NCI-H1092 (cell line): ENCODE measurements at places on chromosomes 7 and 10.
A peak's percentile ranks its signal among the peaks of the same experiment; 100 is the strongest.

GRCh38 chr7:143321734-143322133, 5.8 kb downstream of the CLCN1 start:
- no peak for DNase-seq

DNA sequence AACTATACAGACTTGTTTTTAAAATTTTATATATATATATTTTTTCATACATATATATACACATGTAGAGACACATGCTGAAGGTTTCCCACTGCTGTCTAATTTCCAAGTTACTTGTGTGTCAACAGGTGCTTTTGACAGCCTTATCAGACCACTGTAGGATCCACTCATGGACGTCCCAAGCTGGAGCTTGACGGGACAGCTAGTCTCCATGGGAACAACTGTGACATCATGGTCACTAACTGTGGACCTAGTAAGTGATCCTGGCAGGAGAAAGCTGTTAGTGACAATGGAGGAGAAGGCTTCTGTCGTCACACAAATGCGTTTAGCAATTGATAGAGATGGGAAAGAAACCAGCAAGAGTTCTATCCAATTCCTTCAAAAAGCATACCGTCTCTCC, 60.2 kb upstream of the DDC start:
- DNase-seq: no peak

- DNase-seq: no peak
Observed at GRCh38 chr10:86657011-86657395, 2.7 kb downstream of the OPN4 start.

- peak; percentile 18 for DNase-seq
Observed at GRCh38 chr7:146129296-146129695, 12.7 kb downstream of the CNTNAP2 start.

DNA sequence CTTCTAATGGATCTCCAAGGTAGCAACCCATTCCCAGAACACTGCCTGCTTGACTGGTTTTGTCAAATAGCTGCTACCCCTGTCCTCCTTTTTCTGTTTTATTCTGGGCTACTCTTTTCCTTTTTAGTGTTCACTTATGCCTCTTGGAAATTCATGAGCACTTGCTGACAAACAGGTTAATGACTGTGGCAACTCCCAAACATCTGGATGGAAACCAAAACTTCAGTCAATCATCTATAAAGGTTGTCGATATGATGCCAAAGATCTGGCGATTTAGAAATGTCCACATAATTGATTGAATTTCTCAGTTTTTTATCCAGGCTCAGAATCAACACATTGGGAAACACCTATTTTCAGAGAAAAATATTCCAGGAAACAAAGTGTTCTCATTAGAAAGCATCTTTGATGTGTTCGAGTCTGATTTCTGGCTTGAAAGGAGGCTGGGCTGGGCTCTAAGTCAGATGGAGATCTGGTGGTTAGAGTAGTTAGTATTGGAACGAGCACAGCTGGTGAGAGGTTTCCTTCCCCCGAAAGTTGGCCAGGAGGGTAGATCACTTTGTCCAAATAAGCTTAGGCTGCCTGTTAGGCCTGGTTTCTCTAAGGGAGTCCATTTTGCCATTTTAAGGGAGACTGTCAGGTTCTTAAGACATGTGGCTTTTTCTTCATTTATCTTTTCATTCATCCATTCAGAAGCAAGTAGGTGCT, 17.8 kb downstream of the PAX2 start:
- no peak for DNase-seq

DNA sequence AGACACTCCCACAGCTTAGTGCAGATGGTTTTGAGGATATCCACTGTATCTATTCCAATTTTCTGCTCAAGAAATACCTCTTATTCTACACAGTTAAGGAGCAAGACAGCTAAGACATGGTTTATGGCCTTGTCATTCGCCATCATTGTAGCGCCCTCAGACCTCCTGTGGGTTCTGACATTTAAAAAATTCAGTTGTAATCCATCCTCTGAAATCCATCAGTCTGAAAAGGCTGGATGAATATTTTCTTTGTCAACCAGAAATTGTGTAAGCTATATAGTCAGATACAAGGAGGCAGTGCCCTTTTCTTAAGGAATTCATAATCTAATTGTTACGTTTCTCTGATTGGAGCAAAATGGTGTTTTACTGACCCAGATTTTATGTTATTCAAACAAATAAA, 353.6 kb downstream of the GALNT17 start:
- DNase-seq: no peak

DNA sequence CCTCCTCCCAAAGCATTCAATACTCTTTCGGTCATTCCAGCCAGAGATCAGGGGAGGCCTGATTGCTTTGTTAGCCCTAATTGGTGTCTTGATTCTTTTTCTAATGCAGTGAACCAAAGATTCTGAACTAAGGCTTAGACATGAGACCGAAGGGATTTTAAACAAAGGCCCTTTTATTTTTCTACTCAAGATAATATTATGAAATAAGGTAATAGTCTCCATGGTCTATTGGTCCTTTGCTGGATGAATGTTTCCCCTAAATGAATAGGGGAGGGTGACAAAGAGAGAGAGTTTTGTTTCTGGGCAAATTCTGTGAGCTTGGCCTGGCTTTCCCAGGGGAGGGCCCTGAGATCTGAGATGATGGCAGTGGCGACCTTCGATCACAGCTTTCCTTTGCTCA, 449.1 kb downstream of the TYW1 start:
- no peak for DNase-seq

DNA sequence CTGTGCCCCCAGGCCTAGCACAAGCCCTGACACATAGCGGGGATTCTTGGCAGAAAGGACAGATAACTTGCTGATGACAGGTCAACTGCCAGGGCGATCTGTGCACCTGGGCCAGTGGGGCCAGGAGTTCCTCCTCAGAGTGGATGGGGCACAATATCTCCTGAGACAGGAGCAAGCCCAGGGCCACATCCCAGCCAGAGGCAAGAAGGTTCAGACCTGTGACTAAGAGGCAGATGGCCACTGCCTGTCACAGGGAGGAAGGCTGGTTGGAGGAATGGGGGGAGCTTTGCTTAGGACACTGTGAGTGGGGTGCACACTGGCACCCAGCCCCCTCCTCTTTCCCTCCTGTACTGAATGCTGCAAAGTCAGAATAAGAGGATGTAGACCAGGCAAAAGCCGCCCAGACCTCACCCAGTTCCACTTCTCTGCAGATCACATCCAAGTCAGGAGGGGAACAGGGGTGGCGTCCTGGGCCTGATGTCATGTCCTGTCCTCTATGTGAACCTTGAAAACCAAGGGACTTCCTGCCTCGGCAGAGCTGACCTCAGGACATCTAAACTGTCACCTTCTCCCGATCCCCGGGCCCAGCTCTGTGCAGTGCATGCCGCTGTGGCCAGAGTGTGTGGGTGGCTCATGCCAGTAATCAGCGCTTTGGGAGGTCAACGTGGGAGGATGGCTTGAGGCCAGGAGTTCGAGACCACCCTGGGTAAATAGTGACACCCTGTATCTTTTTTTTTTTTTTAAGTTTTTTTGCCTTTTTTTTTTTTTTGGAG, 1.3 kb downstream of the GUSB start:
- no peak for DNase-seq

DNA sequence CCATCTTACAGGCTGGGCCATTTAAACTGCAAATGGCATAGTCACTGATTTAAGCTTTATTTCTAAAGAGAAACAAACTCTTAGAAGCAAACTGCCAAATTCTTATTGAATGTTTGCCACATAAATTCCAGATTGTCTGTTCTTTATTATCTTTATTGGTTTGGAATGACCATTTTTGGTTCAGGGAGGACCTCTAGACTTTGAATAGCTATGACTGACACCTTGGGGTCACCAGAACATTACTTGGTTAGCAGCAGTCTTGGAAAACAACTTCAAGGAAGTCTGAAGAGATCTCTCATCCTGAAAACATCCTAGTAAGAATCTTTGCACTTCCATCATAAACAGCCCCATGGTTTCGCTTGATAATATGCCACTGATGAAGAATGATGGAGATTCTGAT, 197.1 kb downstream of the SUGCT start:
- DNase-seq: no peak
